COR-L47 (cell line): ENCODE measurements at places on chromosomes 7 and 10.

DNA sequence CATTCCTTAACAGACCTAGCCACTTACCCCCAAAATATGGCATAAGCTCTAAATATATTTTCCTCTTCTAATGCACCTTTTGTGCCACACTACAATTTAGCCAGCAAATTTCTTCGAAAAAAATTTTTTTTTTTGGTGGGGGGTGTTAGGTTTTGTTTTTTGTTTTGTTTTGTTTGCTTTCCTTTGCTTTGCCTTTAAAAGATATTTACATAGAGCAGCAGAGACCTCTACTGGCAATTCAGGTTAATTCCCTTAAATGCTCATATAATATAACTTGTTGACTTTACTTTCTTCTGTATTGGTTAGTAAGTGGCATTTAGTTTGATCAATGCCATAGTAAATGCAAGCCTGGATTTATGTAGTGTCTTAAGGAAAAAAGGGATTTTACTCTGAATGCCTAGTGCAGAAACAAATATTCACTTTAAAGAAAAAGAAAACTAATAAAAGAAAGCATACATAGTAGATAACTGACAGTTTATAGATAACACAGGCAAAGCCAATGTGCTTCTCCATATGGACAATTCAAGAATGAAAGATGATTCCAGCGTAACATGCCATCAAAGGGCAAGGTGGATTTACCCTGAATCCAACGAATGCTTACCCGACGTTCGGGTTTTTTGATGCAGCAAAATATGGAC lies 1250.6 kb downstream of the GATA3 start:
- DNase-seq, result no peak

DNA sequence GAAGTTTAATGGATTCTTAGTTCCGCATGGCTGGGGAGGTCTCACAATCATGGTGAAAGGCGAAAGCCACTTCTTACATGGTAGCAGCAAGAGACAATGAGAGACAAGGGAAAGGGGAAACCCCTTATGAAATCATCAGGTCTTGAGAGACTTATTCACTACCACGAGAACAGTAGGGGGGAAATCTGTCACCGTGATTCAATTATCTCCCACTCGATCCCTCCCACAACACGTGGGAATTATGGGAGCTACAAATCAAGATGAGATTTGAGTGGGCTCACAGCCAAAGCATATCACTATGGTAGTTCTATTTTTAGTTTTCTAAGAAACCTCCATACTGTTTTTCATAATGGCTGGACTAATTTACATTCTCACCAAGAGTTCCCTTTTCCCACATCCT lies 36.7 kb downstream of the SPAM1 start:
- no peak for DNase-seq

DNA sequence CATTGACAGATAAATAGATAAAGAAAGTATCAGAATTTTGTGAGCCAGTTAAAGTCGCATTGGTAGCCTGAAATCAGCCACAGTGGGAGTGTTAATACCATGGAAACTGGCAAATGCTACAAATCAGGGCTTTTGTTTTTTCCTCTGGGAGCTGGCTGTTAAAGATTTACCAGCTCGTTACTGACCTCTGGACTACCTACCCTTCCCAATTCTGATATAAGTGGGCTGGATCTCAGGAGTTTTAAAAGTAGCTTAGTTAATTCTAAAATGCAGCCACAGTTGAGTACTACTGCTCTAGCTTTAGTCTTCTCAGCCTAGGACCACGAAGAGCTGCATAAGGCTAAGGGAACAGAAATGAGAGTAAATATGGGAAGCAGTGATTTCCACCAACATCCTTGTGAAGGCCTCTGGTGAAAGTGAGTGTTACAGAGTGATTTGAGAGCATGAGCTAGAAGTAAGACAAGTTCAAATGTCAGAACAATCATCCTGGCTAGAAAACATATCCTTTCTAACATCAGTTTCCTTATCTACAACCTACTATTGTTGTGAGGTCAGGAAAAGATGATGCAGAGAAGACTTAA lies 53.2 kb downstream of the A1CF start:
- no peak for DNase-seq

DNA sequence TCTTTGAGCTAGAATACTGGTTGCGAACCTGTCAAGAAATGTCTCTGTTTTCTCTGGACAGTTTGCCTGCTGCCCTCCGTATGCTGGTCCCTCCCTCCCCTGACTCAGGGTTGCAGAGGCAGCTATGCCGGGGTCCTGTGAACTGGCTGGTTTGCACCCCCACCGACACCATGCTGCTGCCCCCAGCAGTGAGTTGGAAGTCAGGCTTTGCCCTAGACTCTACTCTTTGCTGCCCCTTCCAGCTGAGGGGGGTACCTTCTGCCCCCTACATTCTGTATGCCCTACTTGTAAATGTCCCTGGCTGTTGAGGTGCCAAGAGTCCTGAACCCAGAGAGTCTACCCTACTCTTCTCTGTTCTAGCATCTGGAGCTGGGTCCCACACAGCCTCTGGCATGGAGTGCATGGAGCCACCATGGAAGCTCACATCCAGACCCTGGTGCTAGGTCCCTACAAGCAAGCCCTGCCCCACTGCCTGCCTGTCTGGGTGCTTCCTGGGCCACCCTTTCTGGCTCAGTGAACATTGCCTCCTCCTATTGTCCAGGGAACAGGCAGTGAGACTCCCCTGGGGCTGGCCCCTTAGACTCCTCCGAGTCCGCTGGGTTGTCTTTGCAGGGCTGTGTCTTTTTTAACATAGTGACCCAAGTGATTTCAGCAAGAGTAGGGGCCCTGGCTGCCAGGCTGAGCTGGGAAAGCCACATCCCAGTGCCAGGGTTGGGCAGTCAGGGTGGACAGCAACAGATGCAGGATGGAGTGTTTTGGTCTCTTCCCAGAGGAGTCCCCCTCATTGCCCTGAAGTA lies 138.9 kb downstream of the ADCY1 start:
- no peak for DNase-seq

DNA sequence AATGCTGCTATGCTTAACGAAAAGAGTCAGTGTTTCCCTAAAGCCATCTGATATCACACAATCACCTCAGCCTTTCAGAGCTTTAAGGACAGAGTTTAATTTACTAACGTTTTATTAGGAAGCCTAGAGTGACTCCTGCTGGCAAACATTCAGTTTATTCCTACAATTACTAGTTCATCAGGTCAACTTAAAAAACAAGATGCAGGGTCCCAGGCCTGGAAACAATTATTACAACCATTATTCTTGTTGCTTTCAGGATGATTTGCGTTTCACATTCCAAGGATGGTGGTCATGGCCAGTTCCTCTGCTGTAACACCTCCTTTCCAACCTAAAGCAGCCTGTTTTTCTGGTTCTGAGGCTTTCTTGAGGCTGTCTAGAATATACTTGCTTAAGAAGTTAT lies 1.5 kb upstream of the FAM53B start:
- DNase-seq, result no peak

DNA sequence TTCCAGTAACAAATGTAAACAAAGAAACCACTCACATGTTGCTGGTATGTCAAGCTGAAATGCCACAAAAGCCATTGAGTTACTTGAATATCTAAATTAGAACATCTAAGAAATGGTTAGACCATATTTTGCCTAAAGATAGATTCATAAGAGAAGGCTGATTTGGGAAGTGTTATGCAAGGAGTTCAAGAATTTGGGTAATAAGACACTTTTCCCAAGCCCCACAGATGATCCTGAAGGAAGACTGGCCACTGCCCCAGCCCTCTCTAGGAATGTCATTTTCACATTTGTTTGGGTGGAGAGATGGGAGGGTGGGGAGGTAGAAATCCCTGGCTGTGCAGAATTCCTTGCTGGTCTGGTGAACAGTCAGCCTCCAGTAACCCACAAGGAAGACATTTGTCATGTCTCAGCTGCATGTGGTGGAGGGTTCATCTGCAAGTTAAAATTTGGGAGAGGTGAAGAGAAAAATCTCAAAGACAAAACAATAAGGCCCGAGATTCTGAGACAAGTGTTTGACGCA lies 427.2 kb upstream of the KLF6 start:
- DNase-seq, result no peak

DNA sequence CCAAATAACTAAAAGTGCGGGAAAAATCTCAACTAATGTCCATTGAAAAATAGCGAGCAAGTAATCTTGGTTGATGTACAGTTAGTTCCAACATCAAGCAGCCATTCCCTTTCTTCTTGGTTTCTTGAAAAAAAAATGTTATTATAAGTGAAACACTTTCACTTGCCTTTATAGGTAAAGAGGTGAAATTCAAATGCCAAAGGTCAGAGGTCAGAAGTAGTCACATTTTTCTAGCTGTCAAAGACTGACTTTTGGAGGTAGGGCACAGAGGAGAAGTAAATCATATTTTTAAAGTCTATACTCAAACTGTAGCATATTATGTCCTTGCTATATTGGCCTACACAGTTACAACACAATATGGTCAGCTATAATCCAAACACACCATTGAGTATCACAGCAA lies 62.3 kb downstream of the CHCHD3 start:
- DNase-seq, result no peak

- DNase-seq, result peak; percentile 58
These were observed 509.0 kb upstream of the ZMIZ1 start for GRCh38 chr10:78559661-78560340.

DNA sequence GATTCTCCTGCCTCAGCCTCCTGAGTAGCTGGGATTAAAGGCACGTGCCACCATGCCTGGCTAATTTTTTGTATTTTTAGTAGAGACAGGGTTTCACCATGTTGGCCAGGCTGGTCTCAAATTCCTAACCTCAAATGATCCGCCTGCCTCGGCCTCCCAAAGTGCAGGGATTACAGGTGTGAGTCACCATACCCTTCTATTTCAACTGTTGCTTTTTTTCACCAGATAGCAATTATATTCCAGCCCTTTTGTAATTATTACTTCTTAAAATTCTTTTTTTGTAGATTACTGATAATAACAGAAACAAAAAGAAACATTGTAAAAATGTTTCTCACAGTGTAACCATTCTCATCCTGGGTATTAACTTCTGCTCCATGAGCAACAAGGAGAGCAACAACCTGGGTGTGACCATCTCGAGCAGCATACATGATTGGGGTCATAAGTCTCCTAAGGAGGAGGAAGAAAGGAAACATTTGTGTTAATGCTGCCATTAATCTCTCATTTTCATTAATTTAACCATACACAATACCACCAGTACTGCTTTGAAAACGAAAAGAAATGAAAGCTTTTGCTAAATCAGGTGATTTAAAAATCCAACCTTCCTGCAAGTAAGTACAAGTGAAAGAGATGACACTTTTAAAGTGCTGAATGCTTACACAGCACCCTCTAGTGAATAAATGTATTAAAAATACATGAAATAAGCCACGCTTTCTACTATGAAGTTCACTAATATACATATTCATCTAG lies 41.8 kb downstream of the ASZ1 start:
- DNase-seq, result peak; percentile 19

GRCh38 chr10:123389520-123389919 lies 235.3 kb downstream of the BUB3 start:
- DNase-seq, result no peak

DNA sequence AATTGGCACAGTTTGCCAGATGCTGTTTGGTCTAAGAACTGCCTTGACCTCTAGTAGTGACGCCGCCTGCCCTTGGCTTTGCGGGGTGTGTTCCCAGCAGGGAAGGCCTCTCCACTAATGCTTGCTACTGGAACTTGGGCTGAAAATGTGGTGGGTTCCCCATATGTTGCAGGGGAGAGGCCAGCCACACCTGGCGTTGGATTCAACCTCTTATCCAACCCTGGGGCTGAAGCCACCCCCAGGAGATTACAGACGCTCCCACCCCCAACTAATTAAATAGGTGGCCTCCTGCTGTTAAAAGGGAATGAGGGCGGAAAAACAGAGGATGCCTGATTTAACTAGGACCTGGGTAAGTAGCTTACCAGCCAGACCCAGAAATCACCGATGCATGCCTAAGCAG lies 19.2 kb upstream of the ATOH7 start:
- no peak for DNase-seq

GRCh38 chr10:11322698-11323097 lies 288.8 kb downstream of the USP6NL start:
- no peak for DNase-seq

- DNase-seq, result no peak
These were observed 259.7 kb upstream of the PITRM1 start for GRCh38 chr10:3432081-3432825.

- DNase-seq, result no peak
These were observed 372.8 kb upstream of the CELF2 start for GRCh38 chr10:10644676-10645385.

DNA sequence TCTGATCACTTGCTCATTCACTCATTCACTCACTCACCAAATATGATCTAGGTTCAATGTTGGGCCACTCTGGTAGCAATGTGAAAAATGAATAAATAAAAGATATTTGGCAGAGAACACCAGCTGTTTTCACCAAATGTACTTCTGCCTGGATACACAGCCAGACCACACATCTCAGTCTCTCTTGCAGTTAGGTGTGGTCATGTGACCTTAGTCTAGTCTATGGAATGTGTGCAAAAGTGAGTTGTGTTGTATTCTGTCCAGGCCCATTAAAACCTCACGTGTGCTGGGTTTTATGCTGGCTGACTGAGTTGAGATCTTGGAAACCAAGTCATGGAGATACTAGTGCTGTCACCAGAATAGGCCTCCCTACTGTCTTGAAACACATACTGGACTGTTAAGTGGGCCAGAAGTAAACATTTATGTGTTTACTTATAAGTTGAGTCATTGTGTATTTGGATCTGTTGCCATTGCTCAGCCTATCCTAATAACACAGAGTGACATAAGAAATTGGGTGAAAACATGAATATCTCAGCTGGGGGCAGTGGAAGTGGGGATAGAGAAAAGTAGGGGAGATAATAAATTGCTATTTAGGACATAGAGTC lies 145.5 kb downstream of the PTEN start:
- no peak for DNase-seq

GRCh38 chr10:3067118-3067858 lies at the start of gene PFKP:
Gene PFKP (plus strand): TSS chr10:3067548. CDS start chr10:3067596, 48 bp downstream.
- DNase-seq, result peak; percentile 23

- no peak for DNase-seq
These were observed 488.5 kb downstream of the DNAJB6 start for GRCh38 chr7:157825325-157825724.

DNA sequence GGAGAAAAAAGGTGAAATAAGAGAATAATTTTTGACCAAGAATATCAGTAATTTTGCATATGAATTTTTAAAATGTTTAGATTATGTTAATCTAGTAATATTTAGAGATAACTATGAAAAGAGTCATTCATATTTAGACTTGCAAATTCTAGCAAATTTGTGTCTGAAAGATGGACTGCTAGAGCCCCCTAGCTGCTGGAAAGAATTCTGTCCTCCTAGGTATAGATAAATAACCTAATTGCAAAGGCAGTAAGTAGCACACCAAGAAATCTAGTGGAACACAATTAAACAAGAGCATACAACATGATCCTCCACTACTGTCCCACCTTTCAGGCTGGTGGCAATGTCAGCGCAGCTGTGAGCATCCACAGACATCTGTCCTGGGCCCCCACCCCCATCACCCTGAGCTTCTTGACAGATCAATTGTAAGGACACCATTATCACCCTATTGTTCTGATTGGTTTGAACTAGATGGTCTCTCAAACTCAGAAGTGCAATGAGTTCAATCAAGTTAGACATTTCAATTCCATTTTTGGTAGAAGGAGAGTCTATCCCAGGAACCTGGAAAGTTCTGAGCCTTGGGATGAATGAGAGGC lies 15.0 kb upstream of the GFRA1 start:
- no peak for DNase-seq
